Neural crest cell (in vitro differentiated cells): ENCODE measurements at places on chromosomes 12 and 14.

GRCh38 chr12:11884706-11885105 is 186.0 kb upstream of the BCL2L14 start:
- DNase-seq: no peak

- DNase-seq: no peak
Measured at GRCh38 chr14:81336009-81336408, 64.1 kb downstream of the STON2 start.

DNA sequence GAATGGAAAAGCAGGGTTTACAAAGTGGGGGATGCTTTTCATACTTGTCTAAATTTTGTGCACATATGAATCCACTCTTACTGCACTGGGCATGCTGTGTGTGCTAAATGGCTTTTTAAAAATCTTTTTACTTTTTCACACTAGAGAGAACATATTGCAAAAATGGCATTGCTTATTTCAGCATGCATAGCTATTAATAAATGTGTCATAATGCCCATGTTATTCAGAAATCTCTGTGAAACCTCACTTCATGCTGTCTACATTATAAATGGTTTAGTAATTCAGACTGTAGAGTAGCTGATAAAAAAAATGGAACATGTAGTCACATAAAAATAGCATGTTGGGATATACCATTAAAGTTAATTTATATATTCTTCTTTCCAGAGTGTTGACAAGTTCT is 593.8 kb downstream of the RPL10L start:
- DNase-seq: no peak

- no peak for DNase-seq
Measured at GRCh38 chr12:15116086-15116485, 105.1 kb downstream of the RERG start.
